ENCODE measurements at places on chromosomes 4 and X.

DNA sequence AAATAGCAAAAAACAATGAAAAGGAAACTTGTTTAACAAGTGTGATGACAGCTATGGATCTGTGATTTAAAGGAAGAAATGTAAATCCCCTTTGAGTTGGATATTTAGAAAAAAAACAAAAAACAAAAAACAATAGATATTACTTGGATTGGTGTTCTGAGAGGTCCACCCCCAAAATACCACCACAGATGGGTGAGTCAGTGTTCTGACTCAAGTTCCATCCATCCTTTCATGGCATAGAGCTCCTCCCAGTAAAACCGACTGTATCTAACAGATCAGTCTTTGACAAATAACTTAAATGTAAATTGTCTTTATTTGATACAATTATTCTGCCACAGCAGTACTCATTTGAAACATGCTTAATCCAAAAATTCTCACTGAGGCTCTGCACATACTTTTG, 27.4 kb downstream of the TMPRSS11B start:
- no peak for DNase-seq

- DNase-seq, result no peak
Measured at GRCh38 chrX:110143454-110144210, 140.7 kb downstream of the TMEM164 start.

- peak; percentile 11 for DNase-seq
Measured at GRCh38 chrX:121389976-121390714, 342.7 kb downstream of the GLUD2 start.

GRCh38 chr4:122898370-122899150, 23.8 kb downstream of the NUDT6 start:
- DNase-seq, result peak; percentile 74

DNA sequence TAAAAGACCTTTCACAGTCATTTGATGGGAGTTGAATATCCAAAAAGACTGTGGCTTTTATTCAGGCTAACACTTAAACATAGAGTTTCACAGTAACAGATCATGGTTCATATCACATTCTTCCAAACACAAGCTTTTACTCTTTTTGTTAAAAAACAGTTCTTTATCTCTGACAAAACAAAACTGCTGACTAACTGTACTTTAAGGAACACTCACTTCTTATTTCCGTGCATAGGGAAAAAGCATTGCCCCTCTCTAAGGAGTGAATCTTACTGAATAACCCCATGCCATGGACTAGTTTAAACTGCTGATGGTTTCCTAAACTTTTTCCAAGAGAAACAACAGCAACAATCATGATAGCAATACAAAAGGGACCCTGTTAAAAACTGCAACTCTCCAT, 297.0 kb upstream of the INTU start:
- DNase-seq, result no peak

DNA sequence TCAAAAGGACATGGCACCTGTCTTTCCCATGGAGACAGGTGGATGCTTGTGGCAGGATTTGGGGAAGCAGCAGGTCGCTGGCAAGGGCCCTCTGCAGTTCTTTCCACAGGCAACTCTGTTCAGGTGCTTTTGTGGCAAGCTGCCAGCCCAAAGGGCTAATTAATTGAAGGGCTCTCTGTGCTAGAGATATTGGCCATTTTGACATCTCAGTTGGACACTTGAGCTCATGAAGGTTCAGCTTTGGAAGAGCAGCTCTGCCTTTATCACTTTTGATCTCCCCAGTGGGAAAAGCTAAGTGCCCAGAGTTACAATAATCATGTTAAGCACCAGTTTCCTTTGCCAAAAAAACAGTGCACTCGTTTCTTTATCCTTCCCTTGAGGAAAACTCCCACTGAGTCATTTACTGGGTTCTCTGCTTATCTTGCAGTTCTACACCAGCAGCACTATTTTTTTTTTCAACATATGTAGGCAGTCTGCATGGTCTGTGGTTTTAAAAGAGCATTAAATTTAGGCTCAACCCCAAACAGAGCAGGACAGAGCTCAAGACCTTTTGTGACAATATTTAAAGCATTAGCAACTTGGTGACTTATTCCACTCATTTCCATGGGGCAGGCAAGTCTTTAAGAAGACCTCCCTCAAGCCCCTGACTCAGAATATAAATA, 336.4 kb upstream of the RASGEF1B start:
- DNase-seq, result no peak

DNA sequence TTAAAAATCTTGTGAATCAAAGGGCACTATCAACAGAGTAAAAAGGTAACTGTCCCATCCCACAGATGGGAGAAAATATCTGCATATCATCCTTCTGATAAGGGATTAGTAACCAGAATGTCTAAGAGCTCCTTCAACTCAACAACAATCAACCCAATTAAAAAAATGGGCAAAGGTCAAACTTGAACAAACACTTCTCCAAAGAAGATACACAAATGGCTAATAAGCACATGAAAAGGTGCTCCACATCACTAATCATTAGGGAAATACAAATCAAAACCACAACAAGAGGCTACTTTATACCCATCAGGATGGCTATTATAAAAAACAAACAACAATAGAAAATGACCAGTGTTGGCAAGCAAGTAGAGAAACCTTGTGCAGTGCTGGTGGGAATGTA, 43.3 kb downstream of the TMEM165 start:
- no peak for DNase-seq

- DNase-seq, result no peak
Measured at GRCh38 chr4:77073981-77074380, 1.8 kb downstream of the CCNI start.

- DNase-seq, result no peak
Measured at GRCh38 chrX:40749681-40750494, 14.5 kb upstream of the MED14 start.

DNA sequence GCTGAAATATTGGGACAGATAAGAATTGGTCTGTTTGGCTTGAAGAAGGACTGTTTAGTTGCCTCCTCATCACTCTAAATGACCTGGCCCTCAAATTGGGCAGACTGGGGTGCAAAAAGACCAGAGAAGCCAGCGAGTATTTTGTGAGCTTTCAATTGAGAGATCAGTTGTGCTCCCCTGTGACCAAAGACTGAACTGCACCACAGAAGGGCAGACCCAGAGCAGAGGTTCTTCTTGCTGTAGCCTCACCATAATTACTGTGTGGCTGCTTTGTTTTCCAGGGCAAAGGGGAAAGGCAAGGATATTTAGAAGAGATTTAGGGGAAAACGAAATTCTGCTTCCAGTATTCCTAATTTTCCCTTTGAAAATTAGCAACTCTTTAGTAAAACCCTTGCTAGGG, 104.0 kb upstream of the MBNL3 start:
- no peak for DNase-seq

DNA sequence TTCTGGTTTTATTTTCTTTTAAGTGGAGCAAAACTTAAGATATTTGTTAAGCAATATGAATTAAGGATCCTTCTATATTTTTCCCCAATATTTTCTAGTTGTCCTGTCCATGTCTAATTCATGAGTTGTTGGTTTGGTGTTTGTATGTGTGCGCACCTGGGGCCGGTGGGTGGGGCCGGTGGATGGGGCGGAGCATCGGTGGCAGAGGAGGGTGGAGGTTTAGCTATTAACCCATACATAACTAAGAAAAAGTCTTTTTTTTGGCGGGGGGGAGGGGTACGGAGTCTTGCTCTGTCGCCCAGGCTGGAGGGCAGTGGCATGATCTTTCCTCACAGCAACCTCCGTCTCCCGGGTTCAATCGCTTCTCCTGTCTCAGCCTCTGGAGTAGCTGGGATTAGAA, 489.8 kb downstream of the PDGFC start:
- DNase-seq, result no peak

GRCh38 chr4:98903963-98904362, 25.0 kb downstream of the EIF4E start:
- DNase-seq, result no peak

GRCh38 chrX:39983715-39984114, 114.0 kb downstream of the BCOR start:
- DNase-seq, result peak; percentile 49

- no peak for DNase-seq
Measured at GRCh38 chr4:4791299-4792111, 68.0 kb upstream of the MSX1 start.

DNA sequence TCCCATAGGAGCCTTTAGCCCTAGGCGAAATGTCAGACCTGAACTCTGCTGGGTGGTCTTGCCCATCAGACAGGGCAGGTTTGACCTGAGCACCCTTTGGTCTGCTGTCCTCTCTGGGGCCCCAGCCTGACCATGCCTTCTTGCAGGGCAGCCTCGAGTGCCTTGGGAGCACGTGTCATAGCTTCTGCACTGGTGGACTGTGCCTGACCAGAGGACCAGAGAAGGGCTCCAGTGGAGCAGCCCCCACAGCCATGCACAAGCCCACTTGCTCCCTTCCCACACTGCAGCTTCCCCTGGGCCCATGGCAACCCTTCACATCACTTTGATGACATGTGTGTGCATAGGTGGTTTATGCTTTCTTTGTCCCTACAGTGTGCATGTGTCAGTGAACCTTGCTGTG, 394.0 kb downstream of the TEX13C start:
- no peak for DNase-seq

GRCh38 chrX:80334583-80334982, 85.7 kb upstream of the TENT5D start:
- no peak for DNase-seq

DNA sequence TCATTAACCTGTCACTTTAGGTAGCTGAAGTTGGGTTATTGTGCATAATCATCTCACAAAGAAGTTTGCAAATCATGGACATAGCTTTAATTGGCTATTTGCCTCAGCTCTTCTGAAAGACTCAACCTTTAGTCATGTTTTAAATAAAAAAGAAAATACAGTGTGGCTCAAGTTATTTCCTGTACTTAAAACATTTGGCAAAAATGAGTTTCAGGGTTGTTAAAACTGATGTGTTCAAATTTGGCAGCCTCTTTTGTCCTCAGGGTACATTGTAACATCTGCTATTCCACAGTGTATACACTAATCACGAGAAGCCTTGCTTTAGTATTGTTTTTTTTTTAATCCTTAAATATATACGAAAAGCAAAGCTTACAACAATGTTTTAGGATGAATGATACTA, 31.5 kb upstream of the HPGD start:
- DNase-seq, result peak; percentile 48

DNA sequence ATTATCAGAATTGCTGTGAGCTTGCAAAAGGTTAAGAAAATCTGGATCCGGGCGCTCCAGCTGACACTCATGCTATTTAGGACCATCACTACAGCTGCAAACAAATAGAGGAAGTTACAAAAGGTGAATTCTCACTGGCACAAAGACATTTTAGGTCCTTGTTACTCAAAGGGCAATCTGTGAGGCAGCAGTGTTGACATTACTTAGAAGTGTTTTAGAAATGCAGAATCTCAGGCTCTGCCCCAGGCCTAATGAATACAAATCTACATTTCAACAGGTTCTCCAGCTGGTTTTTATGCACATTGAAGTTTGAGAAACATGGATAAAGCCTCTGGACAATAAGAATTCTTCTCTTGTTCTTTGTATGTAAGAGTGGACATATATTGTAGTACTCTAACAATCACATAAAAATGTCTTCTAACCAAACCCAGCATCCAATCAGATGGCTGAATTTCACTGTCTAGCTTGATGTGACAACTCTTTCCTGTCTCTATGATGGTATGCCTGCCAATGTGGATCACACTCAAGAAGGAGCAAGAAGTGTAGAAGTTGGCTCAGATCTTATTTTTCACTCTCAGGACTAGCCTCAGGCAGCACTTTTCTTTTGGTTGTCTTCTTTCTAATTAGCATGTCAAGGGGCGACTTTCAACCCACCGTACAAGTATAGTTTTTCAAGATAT, 18.8 kb downstream of the SLC7A11 start:
- DNase-seq, result no peak

DNA sequence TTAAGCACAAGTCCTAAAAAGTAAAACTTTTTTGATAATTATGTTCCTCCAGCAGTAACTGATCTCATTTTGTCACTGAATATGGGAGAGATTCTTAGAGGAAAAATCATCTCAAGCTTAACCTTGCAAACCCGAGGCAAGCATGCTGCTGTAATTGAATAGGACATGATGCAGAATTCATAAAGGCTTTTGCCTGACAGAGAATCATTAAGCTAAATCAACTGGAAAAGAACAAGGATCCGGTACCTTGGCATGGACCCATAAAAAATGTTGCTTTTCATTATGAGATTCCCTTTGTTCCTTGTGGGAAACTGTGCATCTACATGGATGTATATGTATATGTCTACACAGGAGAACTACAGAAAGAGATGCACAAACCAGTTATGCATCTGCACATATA, 149.1 kb downstream of the PAPSS1 start:
- DNase-seq, result no peak

DNA sequence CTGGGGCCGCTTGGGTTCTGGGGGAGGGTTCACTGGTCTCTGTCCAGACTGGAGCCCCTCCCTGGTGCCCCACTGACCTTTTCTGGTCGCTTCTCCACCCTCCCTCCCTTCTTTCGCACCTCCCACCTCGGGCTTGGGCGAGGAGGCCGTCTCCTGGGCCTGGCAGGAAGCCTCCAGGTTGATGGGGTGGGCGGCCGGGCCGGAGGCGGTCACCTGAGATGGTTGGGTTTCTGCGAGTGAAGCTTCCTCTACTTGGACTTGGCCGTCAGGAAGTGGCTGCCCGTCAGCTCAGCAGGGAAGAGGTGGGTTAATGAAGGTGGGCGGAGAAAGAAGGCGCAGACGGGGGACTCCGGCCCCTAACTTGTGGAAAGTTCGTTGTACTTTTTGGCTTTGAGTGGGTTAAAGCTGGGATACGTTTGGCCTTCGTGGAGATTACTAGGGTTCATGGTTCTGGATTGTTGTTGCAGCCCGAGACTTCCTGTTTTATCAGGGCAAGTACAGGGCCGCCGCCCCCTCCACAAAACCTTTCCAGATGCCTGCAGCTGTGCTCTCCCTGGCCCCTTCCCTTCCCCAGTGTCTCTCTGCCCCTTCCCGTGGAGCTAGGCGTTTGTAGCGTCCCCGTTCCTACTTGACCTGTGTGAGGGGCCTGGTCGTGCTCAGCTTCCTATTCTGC, 1.2 kb downstream of the AKAP17A start:
- peak; percentile 4 for DNase-seq

DNA sequence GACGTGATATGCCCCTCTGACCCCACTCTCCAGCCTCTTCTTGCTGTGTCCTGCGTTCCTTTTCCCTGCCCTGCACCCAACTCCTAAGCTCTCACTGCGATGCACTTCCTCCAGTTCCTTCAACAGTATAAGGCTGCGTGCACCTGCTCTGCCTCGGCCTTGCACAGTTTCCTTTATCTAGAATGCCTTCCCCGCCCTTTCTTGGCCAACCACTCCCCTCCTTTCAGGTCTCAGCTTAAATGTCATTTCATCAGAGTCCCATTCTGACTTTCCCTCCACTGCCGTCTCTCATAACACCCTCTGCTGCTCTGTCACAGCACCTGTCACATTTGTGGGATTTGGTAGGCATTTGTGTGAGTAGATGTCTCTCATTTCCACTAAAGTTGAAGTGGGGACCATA, 58.4 kb upstream of the NEIL3 start:
- no peak for DNase-seq

GRCh38 chrX:108254636-108255035, 163.1 kb downstream of the ATG4A start:
- no peak for DNase-seq

GRCh38 chr4:43990551-43990950, 458.1 kb downstream of the KCTD8 start:
- DNase-seq, result no peak

GRCh38 chr4:15240764-15241163, 187.1 kb upstream of the C1QTNF7 start:
- DNase-seq, result peak; percentile 7

GRCh38 chrX:130786030-130786429, 117.0 kb downstream of the ENOX2 start:
- DNase-seq, result no peak

- DNase-seq, result no peak
Measured at GRCh38 chr4:111230265-111230664, 607.4 kb upstream of the PITX2 start.
